ENCODE measurements at places on chromosomes 4 and X.

- no peak for DNase-seq
Measured at GRCh38 chrX:26070882-26071281, 67.3 kb upstream of the MAGEB18 start.

- no peak for DNase-seq
Measured at GRCh38 chr4:112112590-112113170, 32.6 kb upstream of the FAM241A start.

- DNase-seq = no peak
Measured at GRCh38 chrX:21658152-21658737, at the start of gene KLHL34. Gene KLHL34, minus strand, starts transcription at chrX:21658330. Its CDS starts 542 bp downstream, at chrX:21657788.

- peak; percentile 26 for DNase-seq
Measured at GRCh38 chrX:125507119-125507518, 187.4 kb downstream of the TEX13C start.

- no peak for DNase-seq
Measured at GRCh38 chr4:138915756-138916155, 99.8 kb upstream of the NOCT start.

GRCh38 chr4:159390648-159391047 lies 287.8 kb downstream of the RAPGEF2 start:
- DNase-seq = peak; percentile 99

DNA sequence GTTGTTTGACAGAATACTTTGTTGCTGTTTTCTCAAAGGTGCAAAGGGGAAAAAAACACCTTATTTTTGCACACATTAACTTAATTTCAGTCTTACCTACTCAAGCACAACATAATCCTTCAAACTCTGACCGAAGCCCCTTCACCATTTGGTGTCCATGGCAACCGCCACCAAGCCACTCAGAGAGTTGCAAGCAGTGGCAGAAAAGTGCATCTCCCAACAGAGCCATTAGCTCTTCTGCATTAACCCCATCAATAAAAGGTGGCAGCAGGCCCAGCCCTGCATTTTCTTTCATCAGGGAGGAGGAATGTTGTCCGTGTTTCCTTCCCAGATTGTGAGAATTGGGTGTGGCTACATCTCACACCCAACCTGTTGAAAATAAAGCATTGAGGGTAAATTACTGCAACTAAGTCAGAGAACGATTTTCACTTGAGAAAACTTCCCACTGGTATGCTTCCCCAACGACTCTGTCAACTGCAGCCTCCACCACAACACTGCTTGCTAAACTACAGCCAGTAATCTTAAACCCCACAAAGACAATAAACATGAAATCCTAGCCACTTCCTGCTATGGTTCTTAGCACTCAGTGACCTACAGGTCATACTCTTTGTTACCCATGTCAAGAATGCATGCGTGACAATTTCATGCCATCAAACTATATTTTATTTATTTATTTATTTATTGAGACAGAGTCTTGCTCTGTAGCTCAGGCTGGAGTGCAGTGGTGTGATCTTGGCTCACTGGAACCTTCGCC lies 154.0 kb downstream of the GRIA3 start:
- DNase-seq = no peak

GRCh38 chr4:74395633-74396032 lies 30.7 kb downstream of the EREG start:
- DNase-seq = no peak

DNA sequence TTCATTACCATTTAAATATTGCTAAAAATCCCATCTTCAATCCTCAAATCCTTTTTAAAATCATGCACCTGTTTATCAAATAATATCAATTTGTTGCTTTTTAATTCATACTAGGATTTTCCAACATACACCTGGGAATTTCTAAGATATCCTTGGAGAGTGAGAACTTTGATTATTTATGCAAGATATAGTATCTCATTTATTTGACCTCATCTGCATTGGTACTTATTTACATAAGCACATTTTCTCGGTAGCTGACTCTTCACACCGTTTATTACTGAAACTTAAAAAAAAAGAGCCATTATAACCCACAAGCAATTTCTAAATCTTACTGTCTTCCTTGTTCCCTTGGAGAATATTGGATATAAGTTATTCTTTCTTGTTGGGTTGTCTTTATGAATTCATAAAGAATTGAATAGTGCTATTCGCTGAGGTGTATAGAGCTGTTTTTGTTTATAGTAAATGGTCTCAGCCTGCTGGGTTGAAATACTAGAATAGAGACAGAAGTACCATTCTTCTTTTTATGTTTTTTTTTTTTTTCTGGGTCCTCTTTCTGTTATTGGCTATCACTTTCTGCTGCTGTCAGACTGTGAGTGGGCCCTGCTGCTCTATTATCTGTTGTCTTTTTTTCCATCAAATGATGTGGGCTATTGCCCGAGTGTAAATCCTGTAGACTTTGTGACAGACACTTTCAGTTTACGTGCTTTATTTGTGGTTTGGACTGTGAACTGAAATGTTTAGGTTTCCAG lies 2.9 kb downstream of the UGT8 start:
- no peak for DNase-seq

DNA sequence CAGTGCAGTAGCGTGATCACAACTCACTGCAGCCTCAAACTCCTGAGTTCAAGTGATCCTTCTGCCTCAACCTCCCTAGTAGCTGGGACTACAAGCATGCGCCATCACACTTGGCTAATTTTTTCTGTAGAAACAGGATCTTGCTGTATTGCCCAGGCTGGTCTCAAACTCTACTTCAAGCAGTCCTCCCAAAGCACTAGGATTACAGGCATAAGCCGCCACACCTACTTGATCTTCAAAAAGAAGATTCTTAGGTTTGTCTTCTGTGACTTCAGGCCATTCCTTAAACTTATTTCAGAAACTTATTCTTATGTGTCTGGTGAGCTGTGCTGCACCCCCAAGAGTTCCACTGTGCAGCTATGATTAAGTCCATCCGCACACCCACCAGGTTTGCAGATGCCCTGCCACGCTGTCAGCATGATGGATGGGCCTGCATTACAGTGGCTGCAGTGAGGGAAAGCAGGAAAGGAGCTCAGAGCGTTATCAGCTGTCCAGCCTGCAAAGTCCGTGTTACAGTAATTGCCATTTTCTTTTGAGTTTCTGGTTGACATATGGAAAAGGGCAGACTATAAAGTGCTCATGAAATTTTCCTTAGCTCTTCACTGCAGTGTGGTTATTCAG lies 146.6 kb downstream of the AASDH start:
- DNase-seq = no peak

DNA sequence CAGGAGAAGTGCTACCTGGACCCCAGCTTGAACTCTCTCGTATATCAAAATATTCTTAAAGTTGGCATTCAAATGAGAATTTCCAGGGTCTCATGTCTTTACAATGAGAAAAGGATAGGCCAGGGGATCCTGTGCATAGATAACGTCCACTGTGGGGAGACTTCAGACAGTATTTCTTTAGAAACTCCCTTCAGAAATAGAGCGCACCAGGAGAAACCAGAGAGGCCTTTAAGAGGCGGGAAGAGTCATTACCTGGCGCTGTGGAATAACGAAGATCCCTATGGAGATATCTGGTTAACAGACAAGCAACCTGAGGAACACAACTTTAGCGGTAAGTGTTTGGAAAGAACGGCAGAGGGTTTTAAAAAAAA lies 600 bp downstream of the RADX start:
- no peak for DNase-seq

DNA sequence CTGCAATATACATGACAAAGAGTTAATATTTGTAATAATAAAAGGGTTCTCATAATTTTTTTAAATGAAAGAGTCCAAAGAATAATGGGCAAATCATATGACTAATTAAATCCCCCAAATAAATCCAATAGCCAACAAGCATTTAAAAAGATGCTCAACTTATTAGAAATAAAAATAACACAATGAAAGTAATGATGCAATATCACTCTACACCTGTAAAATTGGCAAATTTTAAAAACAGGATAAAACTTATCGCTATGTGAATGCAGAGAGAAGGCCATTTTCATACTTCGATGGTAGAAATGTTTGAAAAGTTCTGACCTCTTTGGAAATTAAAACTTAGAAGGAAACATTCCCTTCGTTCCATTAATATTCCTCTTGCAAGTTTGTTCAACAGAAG lies 1.9 kb downstream of the F8 start:
- no peak for DNase-seq

DNA sequence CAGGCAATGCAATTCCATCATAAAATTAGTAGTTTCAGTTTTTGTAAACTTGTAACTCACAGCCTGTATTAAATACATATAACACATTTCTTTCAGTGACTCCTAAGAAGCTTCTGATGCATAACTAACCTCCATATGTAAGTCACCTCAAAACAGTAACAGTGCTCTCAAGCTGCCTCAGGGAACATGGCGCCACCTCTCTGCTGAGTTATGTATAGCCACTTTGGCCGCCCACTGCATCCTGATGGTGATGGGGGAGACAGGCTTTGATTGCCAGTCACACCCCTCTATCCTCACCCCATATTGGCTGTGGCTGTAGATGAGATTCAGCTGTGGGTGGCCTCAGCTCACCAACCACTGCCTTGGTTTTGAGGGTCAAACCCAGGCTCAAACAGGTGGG lies 54.3 kb downstream of the LRBA start:
- peak; percentile 30 for DNase-seq

DNA sequence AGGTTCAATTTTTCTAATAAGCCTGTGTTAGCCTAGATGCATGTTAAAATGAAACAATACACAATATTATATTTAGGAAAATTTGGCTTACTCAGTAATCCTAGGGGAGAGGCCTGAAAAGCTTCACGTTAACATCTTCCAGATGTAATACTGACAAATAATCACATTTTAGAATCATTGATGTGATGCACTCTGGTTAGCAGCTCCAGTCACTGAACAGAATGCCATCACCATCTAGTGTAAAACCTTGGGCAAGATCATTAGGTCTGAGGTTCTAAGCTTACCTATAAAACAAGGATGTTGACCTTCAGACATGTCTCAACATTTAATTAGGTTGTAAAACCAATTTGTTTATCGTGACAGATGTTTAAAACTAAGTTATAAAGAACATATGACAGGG lies 1704.8 kb downstream of the STIM2 start:
- DNase-seq = no peak

DNA sequence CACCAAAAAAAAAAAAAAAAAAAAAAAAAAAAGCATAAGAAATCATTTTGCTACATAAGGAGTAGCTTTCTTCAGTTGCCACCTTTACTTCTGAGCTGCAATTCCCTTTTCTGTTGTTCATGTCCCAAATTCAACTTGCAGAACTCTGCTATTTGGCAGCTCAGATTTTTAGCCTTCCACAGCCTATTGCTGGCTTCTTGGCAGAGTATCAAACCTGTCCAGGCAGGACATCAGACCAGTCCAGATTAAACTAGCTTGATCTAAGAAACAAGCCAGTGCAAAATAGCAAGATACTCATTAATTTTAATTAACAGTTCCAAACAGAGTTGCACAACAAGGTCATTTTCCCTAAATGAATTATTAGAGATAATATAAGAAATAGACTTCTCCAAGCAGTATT lies 123.6 kb upstream of the NR3C2 start:
- no peak for DNase-seq

- DNase-seq = no peak
Measured at GRCh38 chrX:145552643-145553042, 265.0 kb upstream of the SLITRK2 start.

- DNase-seq = no peak
Measured at GRCh38 chr4:8005814-8006215, 66.2 kb upstream of the AFAP1 start.

DNA sequence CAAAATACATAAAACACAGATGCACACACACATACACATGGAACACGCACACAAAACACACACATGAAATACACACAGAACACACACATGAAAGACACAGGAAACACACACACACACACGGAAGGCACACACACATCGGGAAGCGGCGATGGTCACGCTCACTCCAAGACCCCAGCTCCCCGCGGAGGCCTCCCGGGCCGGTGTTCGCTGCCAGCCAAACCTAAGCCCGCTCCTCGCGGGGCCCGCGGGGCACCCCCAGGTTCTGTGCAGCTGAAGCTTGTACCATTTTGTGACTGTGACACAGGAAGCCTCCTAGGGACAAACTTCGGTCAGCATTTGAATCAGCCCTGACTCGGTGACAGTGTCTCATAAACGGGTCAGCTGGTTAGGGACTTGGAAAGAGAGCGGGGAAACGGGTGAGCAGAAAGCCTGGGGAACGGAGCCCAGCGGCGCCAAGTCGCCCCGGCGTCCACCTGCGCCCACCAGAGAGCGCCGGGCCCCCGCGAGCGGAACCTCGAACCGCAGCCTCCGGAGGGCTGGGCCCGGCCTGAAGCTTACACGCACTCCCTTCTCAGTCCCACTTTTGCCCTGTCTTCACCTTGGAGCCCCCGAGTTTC lies 32.1 kb downstream of the F11 start:
- DNase-seq = peak; percentile 0

DNA sequence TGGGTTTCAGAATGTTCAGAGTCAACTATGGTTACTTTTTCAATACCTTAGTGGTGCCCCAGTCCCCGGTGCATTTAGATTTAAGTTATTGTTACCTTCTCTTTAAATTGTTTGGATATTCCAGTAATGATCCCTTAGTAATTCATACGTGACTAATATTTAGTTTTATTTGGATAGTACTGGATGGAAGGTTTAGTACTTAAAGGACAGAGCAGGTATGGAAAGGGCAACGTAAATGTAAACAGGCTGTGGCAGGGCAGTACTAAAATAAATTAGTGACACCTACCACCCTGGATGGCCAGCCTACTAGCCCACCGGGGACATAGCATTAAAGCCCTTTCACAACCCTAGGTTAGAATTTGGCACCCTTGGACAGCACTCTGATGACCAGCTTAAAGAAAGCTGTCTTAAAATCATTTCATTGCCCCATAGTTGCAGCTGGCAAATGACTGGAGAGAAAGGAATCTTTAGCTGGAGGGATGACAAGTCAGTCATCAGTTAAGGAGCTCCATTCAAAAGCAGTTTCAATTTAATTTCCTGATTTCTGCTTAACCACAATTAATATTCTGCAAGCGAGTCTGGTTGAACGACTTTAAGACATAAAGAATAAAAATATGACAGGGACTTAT lies 16.4 kb downstream of the PLP1 start:
- DNase-seq = peak; percentile 72

DNA sequence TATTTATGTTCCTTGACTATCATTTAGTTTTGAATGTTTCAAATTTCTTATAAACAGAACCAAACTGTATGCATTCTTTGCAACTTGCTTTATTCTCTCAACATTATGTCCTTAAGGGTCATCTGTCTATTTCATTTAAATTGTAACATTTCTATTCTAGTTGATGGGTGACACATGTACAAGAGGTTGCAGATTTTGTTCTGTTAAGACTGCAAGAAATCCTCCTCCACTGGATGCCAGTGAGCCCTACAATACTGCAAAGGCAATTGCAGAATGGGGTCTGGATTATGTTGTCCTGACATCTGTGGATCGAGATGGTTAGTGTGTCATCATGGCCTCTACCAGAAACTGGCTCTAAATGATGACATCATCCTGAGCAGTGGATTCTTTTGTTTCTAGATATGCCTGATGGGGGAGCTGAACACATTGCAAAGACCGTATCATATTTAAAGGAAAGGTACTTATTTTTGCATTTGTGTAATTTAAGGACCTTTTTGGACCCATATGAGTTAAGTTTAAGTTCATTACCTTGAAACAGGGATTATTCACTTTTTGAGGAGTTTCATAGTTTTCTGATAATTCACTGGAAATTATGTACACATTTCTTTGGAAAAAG lies 6.1 kb downstream of the LIAS start:
- DNase-seq = peak; percentile 84

- DNase-seq = no peak
Measured at GRCh38 chr4:2226261-2226660, 15.7 kb downstream of the HAUS3 start.

All from fibroblast of skin of back (primary cell).